GM03348 (cell line): ENCODE measurements at places on chromosomes 6 and 20.

- DNase-seq: peak; percentile 54
These were observed 25.2 kb downstream of the RFPL4B start for GRCh38 chr6:112372226-112372806.

- DNase-seq: no peak
These were observed 33.3 kb downstream of the KPNA5 start for GRCh38 chr6:116714296-116714695.

- DNase-seq: no peak
These were observed 40.4 kb downstream of the LMBRD1 start for GRCh38 chr6:69756366-69756765.

- DNase-seq: no peak
These were observed 32.1 kb downstream of the FNDC1 start for GRCh38 chr6:159201336-159201735.

DNA sequence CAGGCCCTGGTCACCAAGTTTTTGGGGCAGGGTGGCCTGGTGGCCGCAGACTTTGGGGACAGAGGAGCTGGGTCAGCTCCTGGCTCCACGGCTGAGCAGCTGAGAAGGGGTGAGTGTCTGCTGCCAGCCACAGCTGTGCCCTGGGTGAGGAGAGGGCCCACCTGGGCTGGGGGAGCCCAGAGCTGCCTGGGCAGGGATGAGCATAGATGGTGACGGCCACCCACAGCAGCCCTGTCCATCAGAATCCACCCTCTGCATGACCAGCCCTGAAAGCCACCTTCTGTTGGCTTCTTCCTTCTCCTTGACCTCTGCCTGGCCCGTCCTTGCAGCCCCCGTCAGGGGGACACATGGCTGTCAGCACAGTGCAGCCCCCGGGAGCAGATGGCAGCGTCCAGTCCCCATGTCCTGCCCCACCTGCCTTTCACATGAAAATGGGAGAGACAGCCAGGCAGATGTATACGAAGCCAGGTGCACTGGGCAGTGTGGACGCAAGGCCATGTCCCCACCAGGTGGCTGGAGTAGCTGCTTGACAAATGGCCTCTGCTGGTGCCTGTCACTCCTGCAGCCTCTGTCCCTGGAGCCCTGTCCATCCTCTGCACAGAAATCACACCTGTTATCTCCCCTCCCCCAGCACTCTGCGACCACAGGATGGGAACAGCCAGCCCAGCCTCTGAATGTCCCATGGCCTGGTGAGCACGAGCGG, 220.8 kb downstream of the PREX1 start:
- no peak for DNase-seq

DNA sequence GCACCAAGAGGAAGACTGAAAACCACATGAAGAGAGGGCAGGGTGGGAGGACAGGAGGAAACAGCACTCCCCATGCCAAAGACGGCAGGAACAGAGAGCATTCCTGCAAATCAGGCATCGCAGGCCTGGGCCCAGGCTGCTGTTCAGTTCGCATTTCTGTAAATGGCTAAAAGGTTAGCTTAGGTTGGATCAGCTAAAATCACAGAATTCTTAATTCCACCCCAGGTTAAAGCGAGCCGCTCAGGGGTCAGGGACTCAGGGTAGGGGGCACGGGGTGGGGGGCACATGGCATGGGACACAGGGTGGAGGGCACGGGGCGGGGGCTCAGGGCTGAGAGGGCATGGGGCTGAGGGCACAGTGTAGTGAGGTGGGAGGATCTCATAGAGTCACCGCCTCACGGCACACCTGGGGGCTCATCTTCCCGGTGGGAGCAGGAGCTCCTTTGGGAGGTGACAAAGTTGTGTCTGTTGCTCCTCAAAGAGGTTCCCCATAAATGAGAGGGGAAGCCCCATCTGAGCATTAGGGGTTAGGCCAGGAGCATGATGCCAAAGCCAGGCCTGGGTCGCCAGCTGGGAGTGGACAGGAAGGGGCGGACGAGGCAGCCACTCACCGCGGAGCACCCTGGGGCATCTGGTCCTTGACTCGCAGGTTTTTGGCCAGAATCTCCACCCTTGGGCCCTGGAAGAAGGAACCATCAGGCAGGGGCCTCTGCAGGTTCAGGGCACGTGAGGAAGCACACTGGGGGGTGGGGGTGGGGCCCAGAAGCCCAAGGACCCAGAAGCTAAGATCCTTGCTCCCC, 200.7 kb downstream of the PREX1 start:
- DNase-seq: no peak

DNA sequence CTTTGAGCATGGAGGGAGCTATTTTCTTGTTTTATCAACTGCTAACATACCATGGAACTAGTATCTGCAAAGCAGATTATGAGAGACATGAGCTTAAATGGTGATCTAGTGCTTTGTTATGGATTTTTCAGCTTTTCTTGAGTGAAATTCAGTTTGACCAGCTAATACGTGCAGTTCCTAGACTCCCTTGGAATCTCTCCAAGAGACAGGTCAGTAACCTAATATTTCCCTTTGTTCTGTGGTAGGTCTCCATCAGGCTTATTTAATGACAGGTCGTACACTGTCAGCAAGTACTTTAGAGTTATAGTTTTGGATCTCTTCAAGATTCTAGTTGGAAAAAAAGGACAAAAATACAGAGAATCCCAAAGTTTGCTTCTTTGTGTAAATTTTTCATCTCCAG, 43.9 kb downstream of the HDAC2 start:
- no peak for DNase-seq

GRCh38 chr6:131017962-131018361, 45.1 kb downstream of the EPB41L2 start:
- DNase-seq: no peak

DNA sequence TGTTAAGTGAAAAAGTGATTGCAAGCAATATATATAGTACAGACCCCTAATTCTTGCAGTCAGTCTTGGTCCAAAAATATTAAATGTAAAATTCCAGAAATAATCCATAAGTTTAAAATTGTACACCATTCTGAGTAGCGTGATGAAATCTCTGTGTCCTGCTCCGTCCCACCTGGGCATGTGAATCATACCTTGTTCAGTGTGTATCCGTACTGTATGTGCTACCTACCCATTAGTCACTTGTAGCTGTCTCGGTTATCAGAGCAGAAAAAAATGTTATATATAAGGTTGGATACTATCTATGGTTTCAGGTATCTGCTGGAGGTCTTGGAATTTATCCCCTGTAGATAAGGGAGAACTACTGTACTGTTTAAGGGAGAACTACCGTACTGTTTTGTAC, 16.3 kb downstream of the IRAK1BP1 start:
- no peak for DNase-seq

DNA sequence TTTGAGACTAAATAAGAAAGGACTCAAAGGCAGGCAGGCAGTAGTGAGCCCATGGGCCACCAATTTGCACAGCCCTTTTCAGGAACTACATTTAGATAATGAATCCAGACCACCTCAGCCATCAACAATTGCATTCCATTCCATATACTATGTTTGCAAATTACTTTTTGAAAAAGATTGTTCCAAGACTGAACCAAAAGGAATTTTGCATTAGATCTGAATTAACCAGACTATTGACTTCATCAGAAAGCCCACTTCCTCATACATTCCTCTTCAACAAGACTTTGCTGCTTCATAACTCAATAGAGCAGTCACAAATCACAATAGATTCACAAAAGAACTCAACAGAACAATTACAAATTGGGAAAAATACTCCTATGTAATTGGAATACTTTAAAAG, 229.1 kb downstream of the SIM1 start:
- DNase-seq: no peak

DNA sequence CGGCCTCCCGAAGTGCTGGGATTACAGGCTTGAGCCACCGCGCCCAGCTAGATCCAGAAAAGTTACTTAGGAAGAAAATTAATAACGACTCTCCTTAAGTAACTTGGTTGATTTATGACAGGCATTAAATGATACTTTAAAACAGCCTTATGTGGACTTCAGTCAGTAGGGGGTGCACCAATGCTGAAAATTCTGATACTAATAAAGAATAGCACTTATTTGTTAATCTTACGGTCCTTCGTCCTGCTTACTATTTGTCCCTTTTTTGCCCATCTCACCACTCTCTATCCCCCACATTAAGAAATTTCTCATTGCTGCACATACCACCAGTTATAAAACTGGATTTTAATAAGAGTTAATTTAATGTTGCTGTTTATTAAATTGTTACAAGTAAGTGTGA, 12.7 kb upstream of the PRELID3B start:
- DNase-seq: peak; percentile 20

GRCh38 chr6:111276736-111277135, 189.4 kb downstream of the SLC16A10 start:
- no peak for DNase-seq

GRCh38 chr6:50030777-50031562, 9.2 kb upstream of the DEFB110 start:
- peak; percentile 5 for DNase-seq

- peak; percentile 12 for DNase-seq
These were observed 103.2 kb upstream of the SUPT3H start for GRCh38 chr6:45480752-45481415.

- DNase-seq: peak; percentile 75
These were observed 661.3 kb downstream of the BCKDHB start for GRCh38 chr6:80767808-80768207.

DNA sequence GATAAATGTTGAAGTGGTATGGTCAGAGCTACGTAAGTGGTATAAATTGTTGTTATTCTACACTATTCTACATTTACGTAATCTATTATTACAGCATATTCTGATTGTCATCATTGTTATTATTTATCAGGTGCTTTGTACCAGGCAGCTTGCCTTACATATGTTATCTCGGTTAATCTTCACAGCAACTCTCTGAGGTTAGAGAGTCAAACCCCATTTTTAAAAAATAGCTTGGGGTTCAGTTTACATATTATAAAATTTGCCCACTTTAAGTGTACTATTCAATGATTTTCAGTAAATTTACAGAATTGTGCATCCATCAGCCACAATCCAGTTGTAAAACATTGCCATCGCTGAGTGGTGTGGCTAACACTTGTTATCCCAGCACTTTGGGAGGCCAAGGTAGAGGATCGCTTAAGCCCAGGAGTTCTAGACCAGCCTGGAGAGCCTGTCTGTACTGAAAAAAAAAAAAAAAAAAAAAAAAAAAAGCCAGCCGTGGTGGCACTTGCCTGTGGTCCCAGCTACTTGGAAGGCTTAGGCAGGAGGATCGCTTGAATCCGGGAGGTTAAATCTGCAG, 35.5 kb downstream of the PPP1R16B start:
- DNase-seq: no peak

DNA sequence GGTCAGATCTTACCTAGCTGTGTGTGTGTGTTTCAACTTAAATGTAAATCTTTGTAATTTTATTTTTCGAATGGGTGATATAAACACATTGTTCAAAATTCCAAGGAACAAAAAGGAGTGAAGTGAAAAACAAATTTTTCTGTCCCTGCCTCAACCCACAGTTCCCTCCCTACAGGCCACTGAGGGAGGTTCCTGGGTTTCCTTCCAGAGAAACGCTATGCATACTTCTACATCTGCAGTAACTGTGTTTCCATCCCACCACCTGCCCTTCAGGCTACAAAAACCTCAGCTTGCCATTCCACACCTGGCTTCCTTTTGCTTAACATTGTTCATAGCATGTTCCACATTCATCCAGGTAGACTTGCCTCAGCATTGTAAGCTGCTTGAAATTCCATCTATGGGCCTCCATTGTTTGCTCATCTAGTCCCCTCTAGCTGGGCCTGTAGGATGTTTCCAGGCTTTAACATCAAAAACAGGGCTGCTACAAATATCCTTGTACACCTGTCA, 12.0 kb downstream of the ANGPT4 start:
- DNase-seq: no peak

DNA sequence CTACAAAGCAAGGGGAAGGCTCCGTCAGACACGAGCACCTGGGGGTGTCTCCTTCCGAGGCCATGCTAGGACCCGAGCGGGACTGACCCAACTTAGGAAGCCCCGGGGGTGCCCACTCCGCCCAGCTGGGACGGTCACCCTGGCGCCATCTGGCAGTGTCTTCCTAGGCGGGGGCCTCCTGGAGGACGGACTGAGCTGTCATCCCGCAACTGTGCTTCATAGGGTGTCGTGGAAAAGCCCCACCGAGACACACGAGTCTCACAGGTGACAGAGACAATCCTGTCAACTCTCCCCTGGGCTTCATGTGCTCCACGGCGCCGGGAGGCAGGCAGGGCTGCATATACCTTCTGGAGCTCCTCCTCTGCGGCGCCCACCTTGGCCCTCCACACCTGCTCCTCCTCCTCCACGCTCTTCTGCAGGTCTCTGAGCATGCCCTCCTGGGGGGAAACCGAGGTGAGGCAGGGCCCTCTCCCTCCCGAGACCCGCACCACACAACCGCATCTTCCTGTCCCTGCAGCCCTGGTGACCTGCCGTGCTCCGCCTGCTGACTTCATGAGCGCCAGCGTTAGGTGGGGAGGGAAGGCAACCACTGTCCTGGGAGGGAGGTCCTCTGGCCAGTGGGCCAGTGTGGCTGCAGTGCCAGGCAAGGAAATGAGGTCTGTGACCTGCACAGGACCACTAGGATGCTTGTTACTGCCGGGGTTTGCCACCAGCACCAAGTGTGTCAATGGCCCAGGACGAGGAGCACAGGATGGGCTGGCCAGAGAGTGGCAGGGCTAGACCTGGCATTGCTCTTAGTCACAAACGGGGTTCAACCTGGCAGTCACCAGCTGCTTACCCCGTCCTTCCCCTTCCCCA, 50.7 kb downstream of the DSTN start:
- DNase-seq: no peak
